ENCODE measurements at places on chromosomes 5 and 9.

DNA sequence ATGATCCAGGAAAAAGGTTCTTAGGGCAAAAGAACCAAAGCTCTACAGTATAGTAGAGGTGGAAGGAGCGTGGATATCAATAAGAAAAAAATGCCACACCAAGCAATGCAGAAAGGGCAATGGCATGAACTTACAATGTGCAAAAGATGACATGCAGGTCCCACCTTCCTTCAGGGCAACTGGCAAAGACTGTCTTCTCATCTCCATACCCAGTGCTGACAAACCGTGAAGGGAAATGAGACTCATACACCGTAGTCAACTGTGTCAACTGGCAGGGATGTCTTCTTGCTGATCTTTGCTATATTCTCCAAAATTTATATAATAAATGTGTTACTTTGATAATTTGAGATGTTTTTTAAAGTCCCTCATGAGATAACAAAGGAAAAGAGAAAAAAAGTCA lies 36.0 kb downstream of the MED27 start:
- DNase-seq, result no peak

- DNase-seq, result no peak
Observed at GRCh38 chr5:74643111-74643562, 2.6 kb upstream of the ENC1 start.

GRCh38 chr9:114910541-114910940 lies 19.9 kb downstream of the TNFSF8 start:
- peak; percentile 88 for DNase-seq

DNA sequence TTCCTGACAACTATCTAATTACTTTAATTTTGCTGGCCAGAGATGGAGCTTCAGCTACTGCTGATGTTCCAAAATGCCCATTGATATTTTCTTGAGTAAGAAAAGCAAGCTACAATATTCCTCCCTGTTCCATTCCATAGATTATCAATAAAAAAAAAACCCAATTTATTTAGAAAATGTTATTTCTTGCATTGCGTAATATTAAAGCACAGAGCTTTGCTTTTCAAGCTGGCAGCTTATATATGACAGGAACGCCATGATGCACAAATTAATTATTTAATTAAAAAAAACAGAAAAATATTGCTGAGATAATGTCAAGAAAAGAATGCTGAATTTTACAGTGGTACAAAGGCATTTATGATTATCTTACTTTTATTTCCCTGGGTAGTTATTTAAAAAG lies 47.9 kb downstream of the TRPM3 start:
- DNase-seq, result no peak

DNA sequence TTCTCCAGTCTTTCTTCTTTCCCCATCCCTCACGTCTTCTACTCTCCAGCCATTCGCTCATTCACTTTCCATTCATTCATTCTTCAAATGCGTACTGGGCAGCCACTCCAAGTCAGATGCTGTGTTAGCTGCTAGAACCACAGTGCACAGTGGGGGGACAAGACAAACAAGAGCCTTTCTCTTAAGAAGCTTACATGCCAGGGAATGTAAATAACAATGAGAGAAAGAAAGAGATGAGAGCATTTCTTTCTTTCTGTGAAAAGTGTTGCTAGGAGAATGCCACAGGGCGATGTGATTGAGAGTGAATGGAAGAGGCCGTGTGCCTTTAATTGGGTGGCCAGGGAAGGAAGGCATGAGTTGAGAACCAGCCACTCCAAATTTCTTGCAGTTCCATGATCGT lies 46.3 kb upstream of the SMIM23 start:
- DNase-seq, result no peak

DNA sequence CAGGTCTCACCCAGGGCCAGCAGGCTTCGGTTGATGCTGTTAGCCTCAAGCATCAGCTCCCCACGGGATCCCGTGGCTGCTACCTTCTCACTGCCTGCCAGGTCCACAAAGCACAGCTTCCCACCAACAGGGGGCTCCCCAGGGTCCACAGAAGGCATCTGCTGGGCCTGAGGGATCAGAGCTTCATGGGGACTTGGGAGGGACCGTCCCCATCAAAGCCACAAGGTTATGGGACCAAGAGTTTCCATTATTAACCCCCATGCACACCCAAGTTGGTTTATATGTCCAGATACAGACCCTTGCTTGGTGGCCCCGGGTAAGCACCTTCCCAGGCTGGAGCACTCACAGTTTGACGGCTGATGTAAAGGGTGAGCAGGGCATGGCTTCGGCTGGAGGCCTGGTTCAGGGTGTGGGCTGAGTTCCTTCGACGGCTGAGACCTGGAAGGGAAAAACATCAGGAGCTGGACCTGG lies 3.0 kb downstream of the KIF12 start:
- no peak for DNase-seq

DNA sequence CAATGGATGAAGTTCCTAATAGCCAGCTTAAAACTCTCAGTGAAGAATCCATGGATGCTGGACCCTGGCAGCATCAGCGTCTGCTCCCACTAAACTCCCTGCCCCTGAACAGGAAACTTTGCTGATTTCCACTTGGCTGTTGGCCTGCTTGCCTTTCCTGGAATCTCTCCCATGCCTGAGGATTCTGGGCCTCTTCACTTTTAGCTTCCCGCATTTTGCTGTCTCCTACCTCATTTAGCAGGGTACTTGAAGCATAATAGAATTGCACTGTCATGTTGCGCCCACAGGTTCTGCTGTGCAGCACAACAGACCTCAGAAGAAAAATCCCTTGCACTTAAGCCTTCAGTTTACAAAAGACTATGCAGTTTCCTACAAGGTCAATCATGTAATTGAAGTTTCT lies 127.6 kb downstream of the DROSHA start:
- no peak for DNase-seq

- peak; percentile 0 for DNase-seq
Observed at GRCh38 chr9:19155106-19155935, 28.0 kb upstream of the PLIN2 start.

GRCh38 chr5:140966293-140967225 lies at the start of gene PCDHAC2:
TSS of gene PCDHAC2 (plus strand) at chr5:140966476. CDS start at chr5:140966767, 291 bp downstream.
- DNase-seq, result peak; percentile 12

DNA sequence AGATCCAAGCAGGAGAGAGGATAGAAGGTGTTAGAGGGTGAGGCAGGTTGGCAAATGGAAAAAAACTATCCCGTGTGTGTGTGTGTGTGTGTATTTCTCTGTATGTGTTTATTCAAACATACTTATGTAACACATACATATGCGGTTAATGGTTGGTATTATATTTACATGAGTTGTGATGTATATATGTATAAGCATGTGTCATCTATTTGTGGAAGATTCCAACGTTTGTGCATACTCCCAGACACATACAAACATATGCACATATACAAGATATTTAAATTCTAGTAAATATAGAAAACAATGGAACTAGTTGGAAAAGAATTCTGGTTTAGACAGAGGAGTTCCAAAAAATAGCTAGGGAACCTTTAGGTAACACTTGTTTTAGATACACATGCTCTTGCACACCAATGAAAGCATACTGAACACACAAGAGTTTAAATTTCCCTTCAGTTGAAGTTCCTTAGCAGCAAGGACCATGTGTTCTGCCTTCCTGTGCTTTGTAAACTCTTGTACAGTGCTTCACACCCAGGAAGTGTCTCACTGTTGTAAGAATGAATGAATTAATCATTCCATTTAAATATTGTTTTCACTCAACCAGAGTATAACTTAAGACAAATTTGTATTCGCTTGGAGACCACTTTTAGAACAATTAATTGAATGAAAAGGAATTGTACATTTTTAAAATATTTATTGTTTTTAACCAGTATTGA lies 257.8 kb downstream of the FER start:
- DNase-seq, result no peak

- peak; percentile 84 for DNase-seq
Observed at GRCh38 chr5:38193015-38193581, 65.3 kb upstream of the EGFLAM start.

DNA sequence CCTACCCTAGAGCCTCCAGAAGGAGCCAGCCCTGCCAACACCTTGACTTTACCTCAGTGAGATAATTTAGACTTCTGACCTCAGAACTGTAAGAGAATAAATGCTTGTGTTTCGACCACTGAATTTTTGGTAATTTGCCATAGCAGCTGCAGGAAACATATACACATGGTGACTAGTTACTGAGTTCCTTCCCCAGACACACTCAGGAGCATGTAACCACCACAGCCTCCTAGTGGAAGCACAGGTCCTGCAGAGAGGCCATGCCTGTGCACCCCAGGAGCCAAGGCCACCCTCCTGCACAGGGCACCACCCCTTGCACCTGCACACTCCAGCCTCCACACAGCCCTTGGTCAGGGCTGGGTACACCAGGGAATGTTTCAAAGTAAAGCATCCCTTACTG lies 7.6 kb upstream of the CAMSAP1 start:
- DNase-seq, result no peak

- DNase-seq, result no peak
Observed at GRCh38 chr9:115810166-115810565, 343.4 kb upstream of the PAPPA start.

DNA sequence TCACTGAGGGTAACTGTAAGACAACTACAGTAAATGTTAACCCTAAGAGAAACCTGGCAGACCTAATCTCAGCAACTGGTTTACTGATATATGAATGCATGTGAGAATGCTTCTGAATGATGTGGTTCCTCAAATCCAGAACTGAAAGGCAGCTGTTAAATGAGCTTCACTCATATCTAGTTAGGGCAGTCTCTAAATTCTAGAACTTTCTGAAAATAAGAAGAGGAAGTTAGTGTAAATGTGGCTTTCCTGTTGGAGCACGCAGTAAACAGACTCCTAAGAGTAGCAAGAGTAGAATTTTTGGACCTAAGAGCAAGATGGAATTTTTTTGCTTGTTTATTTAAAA lies 117.9 kb upstream of the KCNN2 start:
- DNase-seq, result no peak

DNA sequence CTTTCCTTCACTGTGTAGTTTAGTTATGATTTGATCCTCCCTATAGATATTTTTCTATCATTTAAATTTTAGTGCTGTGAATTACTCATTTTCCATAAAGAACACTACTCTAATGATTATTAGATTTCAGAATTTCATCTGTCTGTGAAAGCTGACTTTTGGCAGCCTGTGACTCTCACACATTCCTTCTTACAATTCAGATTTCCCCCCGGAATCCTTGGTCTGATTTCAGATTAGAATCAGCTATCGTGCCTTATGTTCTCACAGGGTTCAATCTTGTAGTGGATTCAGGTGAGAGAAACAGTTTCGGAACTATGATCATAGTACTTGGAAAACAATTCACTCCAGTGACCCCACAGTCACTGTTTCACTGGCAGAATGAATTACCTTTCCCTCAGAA lies 26.2 kb downstream of the ZNF474 start:
- DNase-seq, result no peak

DNA sequence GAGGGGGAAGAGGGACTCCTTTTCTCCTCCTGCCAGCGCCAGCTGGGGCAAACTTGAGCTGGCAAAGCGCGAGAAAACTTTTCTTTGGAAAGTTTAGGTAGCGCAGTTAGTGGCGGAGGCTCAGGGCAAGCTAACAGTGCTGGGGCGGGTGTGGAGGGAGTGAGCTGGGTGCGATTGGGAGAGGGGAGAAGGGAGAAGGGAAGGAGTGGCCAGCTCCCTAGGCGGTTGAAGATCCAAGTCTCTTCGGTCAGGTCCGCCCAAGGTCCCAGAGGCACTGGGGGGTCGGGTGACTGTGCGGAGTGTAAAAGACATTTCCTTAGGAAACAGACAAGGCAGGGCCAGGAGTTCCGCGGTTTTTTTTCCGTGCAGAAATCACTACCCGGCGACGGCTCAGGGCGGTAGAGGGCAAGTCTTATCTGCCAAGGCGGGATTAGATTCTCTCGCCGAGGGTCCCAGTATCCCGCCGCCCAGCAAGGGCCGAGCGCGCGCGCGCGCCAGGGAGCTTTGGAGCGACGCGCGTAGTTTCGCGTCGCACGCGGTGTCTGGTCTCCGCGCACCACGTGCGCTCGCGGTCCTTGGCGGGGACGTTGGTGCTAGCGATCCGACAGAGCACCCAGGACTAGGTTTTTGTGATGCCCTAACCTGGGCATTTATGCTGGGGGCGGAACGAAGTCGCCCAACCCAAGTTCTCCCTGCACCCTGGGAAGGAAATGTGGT lies 33.6 kb upstream of the NFIB start:
- no peak for DNase-seq

GRCh38 chr5:6080930-6081726 lies 297.2 kb downstream of the MED10 start:
- DNase-seq, result no peak

- DNase-seq, result no peak
Observed at GRCh38 chr5:75055727-75056144, 3.4 kb upstream of the GCNT4 start.

DNA sequence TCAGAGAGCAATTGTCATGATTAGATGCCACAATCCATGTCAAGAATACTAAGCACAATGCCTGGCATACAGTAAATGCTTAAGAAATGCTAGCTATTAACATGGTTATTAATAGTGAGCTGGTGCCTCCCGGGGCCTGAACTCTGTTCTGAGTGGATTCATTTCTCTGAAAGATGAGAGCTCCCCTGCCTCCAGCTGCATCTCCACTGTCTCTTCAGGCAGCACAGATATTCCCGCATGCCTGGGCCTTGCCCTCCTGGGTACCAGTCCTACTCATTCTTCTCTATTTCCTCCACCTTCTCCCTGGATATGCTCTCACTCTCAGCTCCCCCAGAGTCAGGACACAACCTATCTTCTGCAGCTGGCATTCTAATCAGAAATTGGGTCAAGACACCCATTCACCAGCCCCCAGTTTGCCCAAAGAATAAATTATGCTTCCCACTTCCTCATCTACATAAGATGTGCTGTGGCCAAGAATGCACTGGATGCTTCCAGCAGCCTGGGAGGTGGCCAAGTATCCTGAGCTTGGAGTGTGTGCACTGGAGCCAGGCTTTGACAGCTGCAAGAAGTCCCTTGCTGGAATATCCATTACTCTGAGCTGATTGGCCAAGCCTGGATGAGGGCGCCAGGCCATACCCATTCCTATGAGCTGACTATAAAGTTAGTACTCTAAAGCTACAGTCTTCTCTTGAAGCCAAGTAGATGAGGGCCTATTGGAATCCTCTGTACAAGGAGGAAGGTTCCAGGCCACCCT lies 669.0 kb downstream of the ACTL7B start:
- DNase-seq, result no peak

GRCh38 chr5:132074772-132075718 lies 1.5 kb downstream of the CSF2 start:
- DNase-seq, result no peak

DNA sequence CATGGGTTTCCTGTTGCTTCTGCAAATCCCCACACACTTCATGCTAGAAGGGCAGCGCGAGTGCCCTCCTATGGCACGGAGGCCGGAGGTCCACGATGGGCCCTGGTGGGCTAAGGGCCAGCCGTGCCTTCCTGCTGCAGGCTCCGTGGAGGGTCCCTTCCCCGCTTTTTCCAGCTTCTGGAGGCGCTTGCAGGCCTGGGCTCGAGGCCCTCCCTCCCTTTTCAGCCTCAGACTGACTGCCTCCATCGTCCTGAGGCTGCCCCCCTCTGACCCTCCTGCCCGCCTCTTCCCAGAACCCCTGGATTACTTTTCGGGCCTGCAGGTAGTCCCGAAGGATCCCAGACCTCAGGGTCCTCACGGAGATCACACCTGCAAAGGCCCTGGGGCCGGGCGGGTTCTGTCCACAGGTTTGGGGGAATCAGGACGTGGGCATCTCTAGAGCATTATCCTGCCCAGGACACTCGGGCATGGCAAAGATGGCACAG lies 3.2 kb upstream of the TERT start:
- no peak for DNase-seq
